IMR-90 (cell line): ENCODE measurements at places on chromosomes 12 and 14. TPM values are rescaled to one million over a fixed set of nuclear protein-coding genes. Genes with fewer than 3 reads are reported as not detected.
A peak's percentile ranks its signal among the peaks of the same experiment; 100 is the strongest.

DNA sequence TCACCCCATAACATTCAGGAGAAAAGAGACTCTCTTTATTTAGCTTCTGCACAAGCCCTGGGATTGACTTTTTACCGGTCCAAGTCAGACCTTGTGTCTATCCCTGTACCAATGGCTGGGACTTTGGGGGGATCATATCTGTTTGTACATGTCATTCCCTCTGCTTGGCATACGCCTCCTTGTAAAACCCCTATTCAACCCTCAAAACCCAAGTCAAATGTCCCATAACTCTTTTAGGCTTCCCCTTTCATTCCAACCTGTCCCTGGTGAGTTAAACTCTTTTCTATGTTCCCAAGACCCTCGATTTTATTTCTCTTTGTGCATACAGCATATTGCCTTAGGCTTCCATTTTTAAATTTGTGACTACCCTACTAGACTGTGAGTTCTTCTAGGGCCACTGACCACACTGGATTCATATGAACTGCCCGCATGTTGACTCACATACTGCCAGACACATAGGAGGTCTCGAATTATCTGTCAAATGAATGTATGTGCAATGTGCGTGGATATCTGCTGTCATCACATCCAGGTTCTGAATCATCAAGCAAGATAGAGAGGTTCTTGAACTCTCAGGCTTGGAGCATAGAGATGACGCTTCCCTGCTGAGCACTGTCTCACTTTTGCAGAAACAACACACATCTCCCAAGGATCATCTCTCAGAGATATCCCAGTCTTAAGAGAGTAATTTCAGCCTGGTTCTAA is 548.6 kb upstream of the TBX3 start:
- no peak overlapping the region for H3K4me3 ChIP-seq
- no peaks in the 10 kb centered on the region for H3K36me3 ChIP-seq
- peaks cover 5% of the 10 kb centered on the region; the same call in 1 of the 2 replicates for H3K4me1 ChIP-seq
- peak; percentile 97 for DNase-seq
- no peak overlapping the region for H3K27ac ChIP-seq
- H3K27me3 ChIP-seq: no peaks in the 10 kb centered on the region

- no peak overlapping the region for H3K27ac ChIP-seq
- H3K27me3 ChIP-seq: 0 out of 2 replicates have a peak, but pooled peaks cover 2% of the 10 kb centered on the region
- no peak overlapping the region for H3K4me3 ChIP-seq
Observed at GRCh38 chr14:29548948-29549370, 378.7 kb downstream of the PRKD1 start.

Gene LHX5
- not detected in 2 replicates for polyA plus RNA-seq

DNA sequence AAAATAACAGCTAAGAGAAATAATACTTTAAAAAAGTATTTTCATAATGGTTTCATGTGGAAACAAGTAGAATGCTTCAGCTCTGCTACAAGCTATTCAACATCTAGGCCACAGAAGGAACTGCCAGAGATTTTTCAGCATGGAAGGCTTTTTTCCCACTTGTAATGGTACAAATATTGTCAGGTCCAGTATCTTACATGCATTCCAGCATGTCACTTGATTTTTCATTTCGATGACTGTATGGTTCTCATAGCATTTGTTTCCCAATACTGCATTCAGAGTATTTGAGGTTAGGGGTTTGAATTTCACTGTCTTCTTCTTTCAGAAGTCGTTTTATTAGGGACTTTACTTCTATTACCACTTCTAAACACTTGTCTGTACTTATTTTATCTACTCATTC is 1701.5 kb upstream of the FLRT2 start:
- H3K27me3 ChIP-seq: no peaks in the 10 kb centered on the region
- peak; percentile 55 for DNase-seq
- H3K4me1 ChIP-seq: peaks cover 2% of the 10 kb centered on the region
- H3K27ac ChIP-seq: no peak overlapping the region
- H3K4me3 ChIP-seq: no peak overlapping the region

DNA sequence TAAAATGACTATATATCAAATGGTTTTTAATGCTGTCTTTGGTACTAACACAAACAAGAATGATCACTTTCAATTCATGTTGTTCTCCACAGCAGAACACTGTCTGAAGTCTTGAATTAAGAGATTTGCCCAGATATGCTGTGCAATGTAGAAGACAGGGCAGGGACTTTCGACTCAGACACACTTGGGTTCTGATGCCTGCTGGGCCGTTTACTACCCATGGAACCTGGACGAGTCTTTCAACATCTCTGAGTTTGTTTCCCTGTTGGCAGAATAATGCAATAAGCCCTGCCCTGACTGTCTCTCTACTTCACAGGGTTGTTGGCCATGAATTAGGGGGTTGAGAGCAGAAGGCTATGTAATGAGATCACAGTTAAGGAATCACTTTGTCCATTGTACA is 162.6 kb upstream of the TMPO start:
- H3K4me1 ChIP-seq: no peaks in the 10 kb centered on the region
- H3K27ac ChIP-seq: no peak overlapping the region
- DNase-seq: no peak
- no peak overlapping the region for H3K4me3 ChIP-seq
- H3K27me3 ChIP-seq: no peaks in the 10 kb centered on the region
- H3K36me3 ChIP-seq: no peaks in the 10 kb centered on the region

Gene KRT75
- polyA plus RNA-seq: not detected in 2 replicates
